ENCODE measurements at places on chromosomes 3 and 15.

- no peak for DNase-seq
These were observed 978.6 kb downstream of the PLOD2 start for GRCh38 chr3:145182196-145182911.

DNA sequence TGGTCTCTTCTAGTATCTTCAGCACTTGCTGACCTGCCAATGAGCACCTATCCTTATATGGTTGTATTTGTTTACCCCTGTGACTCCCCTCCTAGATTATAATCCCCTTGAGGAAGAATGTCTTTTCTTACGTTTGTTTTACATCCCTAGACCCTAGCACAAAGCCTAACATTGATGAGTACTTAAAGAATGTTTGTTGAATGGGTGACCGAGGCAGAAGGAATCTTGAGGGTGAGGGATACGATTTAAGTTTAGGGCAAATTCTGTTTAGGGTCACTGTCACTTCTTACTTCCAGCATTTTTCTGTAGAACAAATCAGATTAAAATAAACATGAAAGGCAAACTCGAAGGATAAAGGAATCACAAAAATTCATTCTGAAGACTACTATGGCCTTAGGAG, 80.9 kb upstream of the FAM98B start:
- DNase-seq, result no peak

DNA sequence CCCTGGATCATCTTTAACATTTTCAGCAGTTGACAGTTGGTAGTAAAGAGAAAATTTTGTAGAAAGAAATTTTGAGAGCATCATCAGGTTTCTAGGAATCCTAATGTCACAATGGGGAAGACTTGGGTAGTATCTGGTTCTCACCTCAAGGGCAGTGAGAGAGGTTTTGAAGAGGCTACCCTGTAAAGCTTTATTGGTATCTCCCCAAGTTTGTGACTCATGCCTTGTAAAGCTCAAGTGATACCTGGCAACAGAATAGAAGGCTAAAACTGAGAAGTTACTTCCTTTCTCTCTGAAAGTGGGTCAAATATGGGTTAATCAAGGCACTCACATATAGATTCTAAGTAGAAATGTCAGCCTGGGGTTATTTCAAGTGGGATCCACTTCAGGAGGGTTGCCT, 196.4 kb downstream of the SUCNR1 start:
- no peak for DNase-seq

- DNase-seq, result no peak
These were observed 82.8 kb downstream of the SEC22A start for GRCh38 chr3:123284399-123285010.

GRCh38 chr15:72167445-72167844, 30.1 kb downstream of the GRAMD2A start:
- DNase-seq, result no peak
